ENCODE measurements at places on chromosomes 6 and 20.

DNA sequence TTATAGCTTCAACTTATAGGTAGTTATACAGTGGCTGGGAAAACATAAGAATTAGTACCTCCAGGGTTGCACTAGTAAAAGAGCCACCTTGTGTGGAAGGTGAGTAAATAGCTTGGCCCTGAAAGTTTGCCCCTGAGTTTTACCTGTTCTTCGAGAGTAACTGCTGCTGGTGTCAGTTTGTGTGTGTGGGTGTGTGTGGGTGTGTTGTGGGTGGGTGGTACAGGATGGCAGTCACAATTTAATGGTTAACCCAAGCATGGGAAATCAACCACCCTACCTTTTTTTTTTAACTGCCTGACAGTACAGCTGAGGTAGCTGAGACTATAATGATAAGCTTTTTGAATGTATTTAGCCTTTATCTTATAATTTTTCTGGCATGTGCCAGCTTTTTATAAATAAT lies 137.3 kb downstream of the STXBP5 start:
- no peak for DNase-seq

DNA sequence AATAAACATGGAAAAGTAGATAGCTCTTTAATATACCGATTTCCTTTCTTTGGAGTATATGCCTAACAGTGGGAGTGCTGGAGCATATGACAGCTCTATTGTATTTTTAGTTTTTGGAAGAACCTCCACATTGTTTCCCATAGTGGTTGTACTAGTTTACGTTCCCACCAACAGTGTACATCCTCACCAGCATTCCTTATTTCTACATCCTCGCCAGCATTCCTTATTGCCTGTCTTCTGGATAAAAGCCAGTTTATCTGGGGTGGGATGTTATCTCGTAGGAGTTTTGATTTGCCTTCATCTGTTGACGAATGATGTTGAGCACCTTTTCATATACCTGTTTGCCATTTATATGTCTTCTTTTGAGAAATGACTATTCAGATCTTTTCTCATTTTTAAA lies 2.6 kb downstream of the MICA start:
- no peak for DNase-seq

- DNase-seq = no peak
Observed at GRCh38 chr6:156454867-156455266, 322.3 kb upstream of the ARID1B start.

GRCh38 chr6:29702519-29703103 lies 20.6 kb upstream of the HLA-F start:
- peak; percentile 77 for DNase-seq

GRCh38 chr6:12162213-12162612 lies 127.9 kb upstream of the EDN1 start:
- DNase-seq = no peak

GRCh38 chr20:38178581-38178980 lies 13.5 kb upstream of the TGM2 start:
- no peak for DNase-seq
